ENCODE measurements at places on chromosomes 3 and 15.

- DNase-seq: no peak
These were observed 33.4 kb downstream of the LEKR1 start for GRCh38 chr3:156859578-156859977.

GRCh38 chr3:65342084-65342683 is 654.4 kb upstream of the ADAMTS9 start:
- DNase-seq: no peak

- no peak for DNase-seq
These were observed 146.5 kb downstream of the NUP210 start for GRCh38 chr3:13273604-13274105.

DNA sequence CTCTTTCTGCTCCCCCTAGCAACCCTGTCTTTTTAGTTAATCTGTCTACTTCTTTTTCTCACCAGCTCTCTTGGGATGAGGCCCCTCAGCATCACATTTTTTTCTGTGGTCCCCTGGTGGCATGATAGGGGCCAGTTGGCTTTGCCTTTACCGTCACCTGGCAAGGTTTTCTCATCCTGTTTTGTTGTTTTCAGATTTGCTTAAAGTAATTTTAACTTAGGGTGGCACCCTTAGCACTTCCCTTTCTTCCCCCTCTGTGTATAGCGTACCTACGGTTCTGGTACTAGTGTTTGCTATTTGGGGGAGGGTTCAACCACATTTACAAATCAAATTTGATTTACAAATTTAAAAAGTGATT is 35.6 kb downstream of the PDCD6IP start:
- DNase-seq: no peak

DNA sequence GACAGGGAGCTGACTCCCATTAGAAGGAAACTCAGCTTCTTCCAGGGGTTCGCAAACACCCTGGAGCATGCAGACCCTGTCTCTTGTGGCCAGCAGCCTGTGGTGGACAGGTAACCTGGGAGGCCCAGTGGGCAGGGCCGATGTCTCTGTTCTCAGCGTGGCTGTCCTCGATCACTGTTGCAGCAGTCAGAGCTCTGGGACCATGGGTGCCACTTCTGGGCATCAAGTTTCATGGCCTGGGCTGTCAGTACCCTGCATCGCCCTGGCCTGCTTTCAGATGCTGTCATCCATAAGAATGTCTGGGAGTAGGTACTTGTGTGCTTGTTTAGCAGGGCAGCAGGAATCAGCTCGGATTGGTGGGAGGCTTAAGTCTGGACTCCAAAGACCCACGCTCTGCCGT is 54.4 kb downstream of the SLC6A6 start:
- no peak for DNase-seq

- DNase-seq: no peak
These were observed 36.8 kb downstream of the TRANK1 start for GRCh38 chr3:36907911-36908646.

Measured in posterior cingulate gyrus (tissue), 11 donors.